Bronchus fibroblast of lung (primary cell): ENCODE measurements at places on chromosomes 16 and 17. TPM values are rescaled to one million over a fixed set of nuclear protein-coding genes. Genes with fewer than 3 reads are reported as not detected.

Gene PPM1E
- 0.45 and 0.50 TPM in 2 replicates for total RNA-seq

Gene CEP112
- total RNA-seq, result 3.3 and 3.5 TPM in 2 replicates

Gene CDH8
- not detected in 2 replicates for total RNA-seq

Gene PHOSPHO1
- total RNA-seq, result 0.34 and 1.3 TPM in 2 replicates

Gene RPL27
- 1,301 and 1,423 TPM in 2 replicates for total RNA-seq

Gene DYNLRB2
- not detected in 2 replicates for total RNA-seq

Gene NSMCE1
- 82.5 and 90.6 TPM in 2 replicates for total RNA-seq

Gene GFER
- 21.1 and 43.7 TPM in 2 replicates for total RNA-seq

Gene ABCC3
- 5.5 and 5.6 TPM in 2 replicates for total RNA-seq

Gene AP2B1
- total RNA-seq, result 58.3 and 60.2 TPM in 2 replicates

Gene CLDN7
- 11.3 and 13.1 TPM in 2 replicates for total RNA-seq

Gene VTN
- under 0.01 TPM in 1 of 2 replicates, not detected in the other for total RNA-seq

Gene CLEC19A
- not detected in 2 replicates for total RNA-seq

Gene SLC43A2
- total RNA-seq, result 7.1 and 12.1 TPM in 2 replicates

Gene FBXL19
- 16.0 and 19.6 TPM in 2 replicates for total RNA-seq

Gene CCDC40
- total RNA-seq, result 1.0 and 2.0 TPM in 2 replicates

Gene OTOP3
- total RNA-seq, result not detected in 2 replicates
